ENCODE measurements at places on chromosomes 4 and X.

GRCh38 chrX:102154218-102154860 lies 1.4 kb downstream of the BEX5 start:
- no peak for DNase-seq

- DNase-seq: no peak
These were observed 61.2 kb downstream of the ALPK1 start for GRCh38 chr4:112358415-112358814.

- no peak for DNase-seq
These were observed 182.2 kb upstream of the GATB start for GRCh38 chr4:151942971-151943370.

GRCh38 chrX:39957816-39958566 lies 139.8 kb downstream of the BCOR start:
- DNase-seq: no peak

GRCh38 chr4:182906786-182907185 lies 10.4 kb downstream of the DCTD start:
- no peak for DNase-seq

DNA sequence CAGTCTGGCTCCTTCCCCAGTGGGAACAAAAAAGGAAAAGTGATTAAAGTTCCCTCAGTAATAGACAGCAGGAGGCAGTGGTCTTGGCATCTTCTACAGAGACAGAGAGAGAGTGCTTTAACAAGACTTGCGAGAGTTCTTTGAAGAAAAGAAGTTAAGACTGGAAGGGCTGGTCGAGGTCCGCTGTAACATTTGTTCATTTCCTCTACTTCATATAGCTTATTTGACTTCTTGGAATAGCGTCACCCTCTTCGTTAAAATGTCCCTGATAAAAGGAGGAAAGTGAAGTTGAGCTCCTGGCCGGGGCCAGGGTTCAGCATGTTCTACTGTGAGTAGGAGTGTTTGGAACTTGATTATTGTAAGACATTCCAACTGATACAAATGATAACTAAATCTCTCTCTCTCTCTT lies 179.8 kb downstream of the SLIT2 start:
- no peak for DNase-seq

DNA sequence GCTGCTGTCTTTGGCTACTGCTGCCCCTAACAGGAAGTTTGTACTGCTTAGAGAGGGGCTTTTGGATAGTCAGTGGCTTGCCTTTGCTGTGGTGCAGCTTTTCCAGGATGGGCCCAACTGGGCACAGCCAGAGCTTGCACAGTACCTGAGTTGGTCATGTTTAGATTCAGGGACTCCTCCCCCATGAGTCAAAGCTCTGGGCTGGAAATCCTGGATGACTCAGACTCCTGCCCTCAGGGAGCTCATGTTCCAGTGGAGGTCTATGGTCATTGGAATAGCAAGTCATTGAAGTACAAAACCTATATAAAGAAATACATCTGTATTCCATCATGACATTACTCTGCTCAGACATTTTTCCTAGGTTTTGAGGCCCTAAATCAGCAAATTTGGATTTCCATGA lies 66.7 kb upstream of the PJA1 start:
- no peak for DNase-seq

DNA sequence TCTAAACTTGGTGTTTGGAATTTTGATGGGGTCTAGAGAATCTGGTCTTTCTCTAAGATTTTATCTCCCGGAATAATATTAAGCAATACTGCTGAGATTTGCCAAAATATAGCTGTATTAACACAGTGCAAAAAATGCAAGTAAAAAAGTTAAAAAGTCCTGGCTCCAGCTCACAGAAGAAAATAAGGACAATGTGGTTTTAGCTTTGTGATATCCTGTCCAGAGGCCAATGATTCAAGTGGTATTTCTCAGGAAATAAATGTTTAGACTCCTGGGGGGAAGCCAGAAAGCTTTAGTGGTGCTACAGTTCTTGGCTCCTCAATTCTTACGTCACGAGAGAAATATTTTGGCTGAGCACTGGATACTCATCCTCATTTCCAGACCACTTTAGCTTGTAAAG lies 40.9 kb upstream of the IL13RA2 start:
- DNase-seq: peak; percentile 37

GRCh38 chr4:184810720-184811119 lies 15.0 kb downstream of the ACSL1 start:
- DNase-seq: no peak

DNA sequence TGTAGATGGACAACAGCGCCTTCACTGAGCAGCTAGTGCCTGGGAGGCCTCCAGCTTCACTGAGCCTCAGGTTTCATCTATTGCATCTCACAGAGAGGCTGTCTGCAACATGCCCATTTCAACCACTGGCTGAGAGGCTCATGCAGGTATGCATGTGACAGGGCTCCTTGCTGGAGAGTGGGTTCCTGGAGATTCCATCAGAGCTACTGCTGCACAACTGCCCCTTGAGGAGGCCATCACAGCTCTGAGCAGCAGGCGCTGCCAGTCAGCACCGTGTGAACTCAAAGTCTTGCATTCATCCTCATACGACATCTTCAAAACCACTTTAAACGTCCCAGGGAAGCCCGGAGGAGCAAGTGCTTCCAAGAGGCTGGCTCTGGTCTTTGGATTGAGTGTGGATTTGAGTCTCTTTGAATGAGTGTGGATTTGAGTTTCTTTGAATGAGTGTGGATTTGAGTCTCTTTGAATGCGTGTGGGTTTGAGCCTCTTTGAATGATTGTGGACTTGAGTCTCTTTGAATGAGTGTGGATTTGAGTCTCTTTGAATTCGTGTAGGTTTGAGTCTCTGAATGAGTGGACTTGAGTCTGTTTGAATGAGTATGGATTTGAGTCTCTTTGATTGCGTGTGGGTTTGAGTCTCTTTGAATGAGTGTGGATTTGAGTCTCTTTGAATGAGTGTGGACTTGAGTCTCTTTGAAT lies 8.7 kb downstream of the P2RY8 start:
- DNase-seq: no peak

GRCh38 chr4:163382178-163382869 lies 38.6 kb downstream of the NPY5R start:
- no peak for DNase-seq

GRCh38 chr4:149409146-149409545 lies 406.5 kb downstream of the IQCM start:
- DNase-seq: no peak

- no peak for DNase-seq
These were observed 2.8 kb upstream of the SULT1B1 start for GRCh38 chr4:69763233-69763632.

- no peak for DNase-seq
These were observed 277.1 kb upstream of the ADGRL3 start for GRCh38 chr4:60923075-60923474.

DNA sequence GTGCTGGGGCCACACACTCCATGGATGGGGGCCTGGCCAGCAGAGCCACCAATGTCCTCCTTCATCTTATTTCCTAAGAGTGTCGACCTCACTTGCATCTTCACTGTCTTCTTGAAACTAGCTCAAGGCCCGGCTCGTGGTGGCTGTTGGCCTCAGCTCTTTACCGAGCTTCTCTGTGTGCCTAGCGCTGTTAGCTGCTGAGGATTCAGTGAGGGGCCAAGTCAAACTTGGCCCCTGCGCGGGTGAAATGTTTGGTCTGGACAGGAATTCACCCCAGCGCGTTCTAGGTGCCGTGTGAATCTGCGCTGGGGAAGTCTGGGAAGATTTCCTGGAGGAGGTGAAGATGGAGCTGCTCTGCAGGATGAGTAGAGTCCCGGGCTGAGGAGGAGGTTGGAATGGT lies 8.5 kb downstream of the SORCS2 start:
- no peak for DNase-seq

GRCh38 chrX:25005034-25005381 lies 10.8 kb downstream of the ARX start:
- DNase-seq: no peak

- DNase-seq: no peak
These were observed 95.0 kb upstream of the SLC34A2 start for GRCh38 chr4:25560605-25561004.

DNA sequence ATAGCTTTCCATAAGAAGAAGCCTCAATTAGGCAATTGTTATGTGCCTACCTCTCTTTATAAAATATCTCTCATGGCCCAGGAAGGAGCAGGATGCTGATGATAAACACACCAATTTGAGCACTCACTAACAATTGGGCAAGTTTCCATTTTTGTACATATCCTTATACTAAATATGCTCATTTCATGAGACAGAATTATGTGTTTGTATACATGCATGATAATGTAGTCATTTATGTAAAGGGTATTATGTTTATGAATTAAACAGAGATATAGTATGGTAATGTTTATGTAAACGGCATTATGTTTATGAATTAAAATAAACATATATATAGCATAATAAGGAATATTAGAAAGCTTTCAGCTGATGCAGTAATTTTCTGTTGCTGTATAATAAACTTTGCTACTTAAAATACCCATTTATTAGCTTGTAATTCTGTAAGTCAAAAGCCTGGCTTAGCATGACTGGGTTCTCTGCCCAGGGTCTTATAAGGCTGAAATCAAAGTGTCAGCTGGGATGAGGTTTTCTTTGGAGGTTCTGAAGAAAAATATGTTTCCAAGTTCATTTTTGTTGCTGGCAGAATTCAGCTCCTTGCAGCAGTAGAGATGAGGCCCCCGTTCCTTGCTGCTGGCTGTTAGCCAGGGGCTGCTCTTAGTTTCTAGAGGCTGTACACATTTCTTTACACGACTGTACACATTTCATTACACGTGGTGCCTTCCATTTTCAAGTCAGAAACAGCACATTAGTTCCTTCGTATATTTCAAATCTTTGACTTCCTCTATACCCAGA lies 89.0 kb downstream of the GLRA2 start:
- no peak for DNase-seq

- DNase-seq: no peak
These were observed 152.6 kb downstream of the COL25A1 start for GRCh38 chr4:109149836-109150235.

DNA sequence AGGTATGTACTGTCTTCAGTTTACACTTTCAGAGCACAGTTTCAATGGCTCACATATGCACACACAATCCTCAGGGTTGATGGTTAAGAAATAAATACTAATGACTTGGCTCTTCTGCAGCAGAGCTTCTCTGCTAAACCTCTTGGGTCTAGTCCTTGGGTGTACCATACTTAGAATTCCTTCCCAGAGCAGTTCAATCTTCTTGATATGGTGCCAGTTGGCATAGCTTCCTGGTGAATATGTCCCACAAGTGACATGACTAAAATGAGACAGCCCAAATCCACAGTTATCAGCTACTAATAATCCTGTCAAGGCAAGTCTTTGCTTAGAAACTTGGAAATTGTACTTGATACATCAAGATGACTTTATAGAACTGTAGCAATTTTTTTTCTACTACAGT lies 654.4 kb downstream of the IQCM start:
- no peak for DNase-seq

DNA sequence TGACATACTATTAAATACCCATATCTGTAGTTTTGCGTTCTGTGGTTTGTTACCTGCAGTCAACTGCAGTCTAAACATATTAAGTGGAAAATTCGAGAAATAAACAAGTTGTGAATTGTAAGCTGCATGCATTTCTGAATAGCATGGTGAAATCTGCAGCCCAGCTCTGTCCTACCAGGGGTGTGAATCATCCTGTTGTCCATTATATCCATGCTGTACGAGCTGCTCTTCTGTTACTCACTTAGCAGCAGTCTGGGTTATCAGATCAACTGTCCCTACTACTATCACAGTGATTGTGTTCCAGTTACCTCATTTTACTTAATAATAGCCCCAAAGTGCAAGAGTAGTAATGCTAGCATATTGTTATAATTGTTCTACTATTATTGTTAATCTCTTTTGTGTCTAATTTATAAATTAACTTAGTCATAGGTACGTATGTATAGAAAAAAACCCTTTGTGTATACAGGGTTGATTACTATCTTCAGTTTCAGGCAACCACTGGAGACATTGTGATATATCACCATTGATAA lies 173.7 kb upstream of the FAT4 start:
- no peak for DNase-seq

GRCh38 chr4:76644831-76645485 lies 209.9 kb downstream of the SHROOM3 start:
- DNase-seq: no peak

DNA sequence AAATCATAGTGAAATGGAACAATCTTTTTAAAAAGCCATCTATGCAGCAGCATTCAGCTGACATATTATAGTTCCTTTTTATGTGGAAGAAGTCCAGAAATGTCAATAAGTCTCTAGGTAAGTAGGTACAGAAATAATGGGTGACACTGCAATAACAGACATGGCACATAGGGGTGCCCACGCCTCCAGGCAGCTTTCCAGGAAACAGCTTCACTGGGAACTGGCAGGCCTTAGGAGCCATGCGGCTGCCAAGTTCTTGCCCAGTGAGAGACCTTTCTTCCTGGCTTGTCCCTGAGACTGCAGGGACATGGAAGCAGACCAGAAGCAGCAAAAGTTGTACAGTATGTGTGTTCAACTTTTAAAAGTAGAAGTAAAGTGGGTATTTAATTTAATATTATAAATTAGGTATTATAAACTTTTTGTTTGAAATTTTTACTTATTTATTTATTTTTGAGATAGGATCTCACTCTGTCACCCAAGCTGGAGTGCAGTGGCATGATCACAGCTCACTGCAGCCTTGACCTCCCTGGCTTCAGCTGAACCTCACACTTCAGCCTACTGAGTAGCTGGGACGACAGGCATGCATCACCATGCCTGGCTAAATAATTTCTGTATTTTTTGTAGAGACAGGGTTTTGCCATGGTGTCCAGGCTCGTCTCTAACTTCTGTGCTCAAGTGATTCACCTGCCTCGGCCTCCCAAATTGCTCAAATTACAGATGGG lies 12.1 kb upstream of the ETNPPL start:
- peak; percentile 58 for DNase-seq

DNA sequence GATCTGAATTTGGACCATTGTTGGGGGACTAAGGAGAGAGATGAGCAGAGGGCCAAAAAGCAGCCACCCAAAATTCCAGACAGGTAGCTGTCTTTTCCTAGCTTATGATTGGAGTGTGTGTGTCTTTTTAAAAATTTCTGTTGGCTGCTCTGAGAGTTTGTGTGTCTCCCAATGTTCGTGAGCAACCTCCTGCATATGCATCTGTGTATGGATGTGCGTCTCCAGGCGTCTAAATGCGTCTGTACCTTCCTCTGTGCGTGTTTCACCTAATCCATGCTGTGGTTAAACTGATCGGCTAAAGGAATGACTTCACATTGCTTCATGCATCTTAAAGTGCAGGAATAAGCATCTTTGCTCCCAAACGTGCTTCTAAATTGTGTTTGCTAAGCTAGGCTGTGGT lies 65.5 kb upstream of the LAS1L start:
- no peak for DNase-seq

- no peak for DNase-seq
These were observed 1.3 kb downstream of the TACC3 start for GRCh38 chr4:1722551-1723118.

GRCh38 chr4:22514481-22514880 lies 1.4 kb downstream of the ADGRA3 start:
- no peak for DNase-seq

- no peak for DNase-seq
These were observed 94.5 kb upstream of the GC start for GRCh38 chr4:71878376-71878775.

GRCh38 chr4:184814686-184815045 lies 11.1 kb downstream of the ACSL1 start:
- no peak for DNase-seq

GRCh38 chr4:149465955-149466354 lies 349.7 kb downstream of the IQCM start:
- no peak for DNase-seq

- DNase-seq: no peak
These were observed at the start of gene DLG3 for GRCh38 chrX:70444326-70444945. Gene DLG3 (plus strand): TSS chrX:70444835. CDS start chrX:70445202, 367 bp downstream.
